Pulmonary artery endothelial cell (primary cell): ENCODE measurements at places on chromosomes 12 and 14.
A peak's percentile ranks its signal among the peaks of the same experiment; 100 is the strongest.

GRCh38 chr12:138898-139534 is 72.4 kb downstream of the IQSEC3 start:
- no peak for DNase-seq

GRCh38 chr14:40368314-40368713 is 936.1 kb upstream of the FBXO33 start:
- no peak for DNase-seq

DNA sequence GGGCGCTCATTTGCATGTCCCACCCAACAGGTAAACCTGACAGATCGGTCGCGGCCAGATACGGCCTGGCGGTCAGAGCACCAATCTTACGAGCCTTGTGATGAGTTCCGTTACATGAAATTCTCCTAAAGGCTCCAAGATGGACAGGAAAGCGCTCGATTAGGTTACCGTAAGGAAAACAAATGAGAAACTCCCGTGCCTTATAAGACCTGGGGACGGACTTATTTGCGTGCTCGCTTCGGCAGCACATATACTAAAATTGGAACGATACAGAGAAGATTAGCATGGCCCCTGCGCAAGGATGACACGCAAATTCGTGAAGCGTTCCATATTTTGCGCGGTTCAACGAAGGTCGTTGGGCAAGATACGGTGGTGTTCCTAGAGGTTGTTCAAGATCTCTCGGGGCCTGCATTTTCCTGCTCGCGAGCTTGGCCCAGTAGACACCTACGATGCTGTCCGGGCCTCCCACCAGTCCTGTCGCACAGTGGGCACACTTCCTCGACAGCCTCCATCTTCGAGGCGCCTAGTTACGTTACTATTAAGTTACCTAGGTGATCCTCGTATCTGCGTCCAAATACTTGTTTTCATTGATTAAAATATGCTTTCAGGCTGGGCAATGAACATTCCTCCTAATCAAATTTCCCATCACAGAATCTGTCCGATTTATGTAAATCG is at the start of gene RNU6-7:
RNU6-7 (plus strand) TSS at position 230 of the 675 bp plus-strand sequence.
- no peak for DNase-seq

DNA sequence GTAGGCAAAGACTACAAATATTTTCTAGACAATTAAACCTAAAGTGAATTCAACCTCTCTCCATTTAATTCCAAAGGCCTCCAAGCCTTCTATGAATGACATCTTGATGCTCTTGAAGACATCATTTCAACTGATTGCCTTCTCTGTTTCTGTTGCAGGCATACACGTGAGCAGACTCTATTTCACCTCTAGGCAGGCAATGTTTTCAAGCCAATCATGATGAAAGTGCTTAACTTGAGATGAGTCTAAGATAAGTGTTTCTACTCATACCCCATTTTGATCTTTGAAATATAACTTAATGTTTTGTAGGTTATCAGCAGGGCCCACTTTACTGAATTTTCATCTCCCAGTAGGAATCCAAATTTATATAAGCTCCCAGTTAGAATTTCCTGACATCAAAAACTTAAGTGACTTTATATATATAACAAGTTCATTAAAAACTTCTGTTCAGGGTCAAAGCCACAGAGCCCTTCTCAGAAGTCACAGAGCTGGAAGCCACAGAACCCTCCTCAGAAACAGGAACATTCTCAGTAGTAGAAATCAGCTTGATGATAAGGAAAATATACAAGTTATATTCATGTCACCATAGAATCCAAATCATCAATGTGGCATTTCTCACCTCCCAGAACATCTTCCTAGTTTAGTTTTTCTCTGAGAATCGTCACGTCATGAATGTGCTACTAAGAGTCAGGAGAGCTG is 108.5 kb downstream of the PHLDA1 start:
- DNase-seq: no peak

GRCh38 chr14:100440758-100441203 is 117.6 kb downstream of the SLC25A47 start:
- no peak for DNase-seq

GRCh38 chr14:30223385-30223785 is 295.7 kb upstream of the PRKD1 start:
- peak; percentile 93 for DNase-seq

DNA sequence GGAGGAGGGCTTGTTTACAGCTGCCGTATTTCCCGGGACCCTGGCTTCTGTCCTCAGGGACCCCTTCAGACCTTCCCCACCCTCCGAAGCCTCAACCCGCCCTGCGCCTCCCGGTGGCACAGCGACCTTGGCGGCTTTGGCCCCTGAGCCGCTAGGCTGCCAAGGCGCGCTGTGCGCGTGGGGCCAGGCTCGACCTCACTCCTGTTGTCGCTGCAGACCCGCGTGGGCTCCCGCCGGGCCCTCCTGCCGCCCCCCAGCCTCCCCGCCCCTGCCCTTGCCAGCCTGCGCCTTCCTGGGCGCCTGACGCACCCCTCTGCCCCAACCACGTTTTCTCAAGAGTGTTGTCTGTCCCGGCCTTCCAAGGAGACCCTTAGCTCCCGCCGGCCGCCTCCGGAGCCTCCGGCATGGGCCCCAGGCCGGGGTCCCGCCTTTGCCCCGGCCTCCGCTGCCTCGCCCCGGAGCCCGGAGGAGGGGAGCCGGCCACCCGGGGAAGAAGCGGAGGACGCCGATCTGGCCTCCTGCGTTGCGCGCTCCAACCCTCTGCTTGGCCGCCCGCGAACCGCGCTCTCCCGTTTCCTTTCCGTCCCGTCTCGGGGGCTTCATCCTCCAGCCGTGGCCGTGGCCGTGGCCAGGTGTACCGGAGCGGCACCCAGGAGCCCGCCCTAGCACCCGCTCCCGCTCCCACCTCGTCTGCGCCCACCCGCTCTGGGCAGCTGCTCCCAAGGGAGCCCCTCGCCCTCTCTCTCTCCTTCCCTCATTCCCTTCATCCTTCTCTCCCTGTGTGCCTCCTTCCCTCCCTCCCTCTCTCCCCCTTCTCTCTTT is 19.9 kb downstream of the PPP2R5C start:
- no peak for DNase-seq

DNA sequence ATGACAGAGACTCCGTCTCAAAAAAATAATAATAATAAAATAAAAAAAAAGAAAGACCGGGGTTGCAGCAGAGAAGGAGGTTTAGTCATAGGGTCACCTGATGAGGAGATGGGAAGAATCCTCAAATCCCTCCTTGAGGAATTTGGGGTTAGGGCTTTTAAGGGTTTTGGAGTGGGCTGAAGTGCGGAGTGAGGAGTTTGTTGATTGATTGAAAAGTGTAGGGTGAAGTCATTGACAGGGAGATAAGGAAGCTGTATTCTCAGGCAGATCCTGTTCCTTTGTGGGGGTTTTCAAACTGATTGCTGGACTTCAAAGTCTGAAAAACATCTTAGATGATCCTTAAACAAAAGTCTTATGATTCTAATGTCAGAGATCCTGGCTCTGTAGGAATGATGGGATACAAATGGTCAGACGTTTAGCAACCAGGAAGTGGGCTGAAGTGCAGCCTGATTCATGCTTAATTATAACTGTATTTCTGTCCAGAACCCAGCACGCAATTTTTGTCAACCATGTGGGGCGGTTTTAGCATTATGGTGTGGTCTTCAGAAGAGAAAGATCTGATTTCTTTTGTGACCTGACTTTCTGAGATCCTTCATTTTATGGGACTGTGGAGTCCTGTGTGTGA is 16.0 kb downstream of the FNTB start:
- DNase-seq: no peak

- no peak for DNase-seq
These were observed 15.1 kb upstream of the MARK3 start for GRCh38 chr14:103370087-103370486.

DNA sequence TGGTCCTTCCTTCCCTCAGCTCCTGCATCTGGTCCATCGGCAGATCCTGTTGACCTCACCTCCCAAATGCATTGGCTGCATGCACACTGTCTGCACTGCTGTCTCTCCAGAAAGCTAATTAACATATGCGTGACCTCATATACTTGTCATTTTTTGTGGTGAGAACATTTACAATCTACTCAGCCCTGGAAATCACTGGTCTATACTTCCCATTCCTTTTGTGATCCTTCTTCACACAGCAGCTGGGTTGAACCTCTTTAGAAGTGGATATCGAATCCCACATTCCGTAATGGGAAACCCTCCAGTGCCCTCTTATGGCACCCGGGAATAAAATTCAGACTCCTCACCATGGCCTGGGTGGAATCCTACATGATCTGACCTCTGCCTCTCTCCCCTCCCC is 45.0 kb downstream of the SMOC1 start:
- no peak for DNase-seq
